ENCODE measurements at places on chromosomes 2 and 18.

- DNase-seq: no peak
Observed at GRCh38 chr2:66512626-66513025, 77.7 kb downstream of the MEIS1 start.

DNA sequence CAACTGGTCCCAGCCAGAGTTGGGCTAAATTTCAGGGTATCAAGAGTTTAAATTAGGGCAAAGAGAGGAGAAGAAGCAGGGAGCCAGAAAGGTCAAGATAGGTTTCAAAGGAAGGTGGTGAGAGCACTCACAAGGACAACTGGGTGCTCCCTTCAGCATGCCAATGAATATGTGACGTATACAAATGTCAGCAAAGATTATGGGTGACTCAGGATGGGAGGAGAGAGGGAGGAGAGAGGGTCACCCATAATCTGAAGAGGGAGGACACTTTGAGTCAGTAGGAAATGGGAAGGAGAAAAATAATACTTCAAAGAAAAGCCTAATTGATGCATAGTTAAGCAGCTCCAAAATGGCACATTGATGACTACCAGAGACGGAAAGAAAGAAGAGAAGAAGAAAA is 53.1 kb upstream of the ABCA12 start:
- no peak for DNase-seq

GRCh38 chr18:6409933-6410332 is 4.8 kb downstream of the L3MBTL4 start:
- no peak for DNase-seq

DNA sequence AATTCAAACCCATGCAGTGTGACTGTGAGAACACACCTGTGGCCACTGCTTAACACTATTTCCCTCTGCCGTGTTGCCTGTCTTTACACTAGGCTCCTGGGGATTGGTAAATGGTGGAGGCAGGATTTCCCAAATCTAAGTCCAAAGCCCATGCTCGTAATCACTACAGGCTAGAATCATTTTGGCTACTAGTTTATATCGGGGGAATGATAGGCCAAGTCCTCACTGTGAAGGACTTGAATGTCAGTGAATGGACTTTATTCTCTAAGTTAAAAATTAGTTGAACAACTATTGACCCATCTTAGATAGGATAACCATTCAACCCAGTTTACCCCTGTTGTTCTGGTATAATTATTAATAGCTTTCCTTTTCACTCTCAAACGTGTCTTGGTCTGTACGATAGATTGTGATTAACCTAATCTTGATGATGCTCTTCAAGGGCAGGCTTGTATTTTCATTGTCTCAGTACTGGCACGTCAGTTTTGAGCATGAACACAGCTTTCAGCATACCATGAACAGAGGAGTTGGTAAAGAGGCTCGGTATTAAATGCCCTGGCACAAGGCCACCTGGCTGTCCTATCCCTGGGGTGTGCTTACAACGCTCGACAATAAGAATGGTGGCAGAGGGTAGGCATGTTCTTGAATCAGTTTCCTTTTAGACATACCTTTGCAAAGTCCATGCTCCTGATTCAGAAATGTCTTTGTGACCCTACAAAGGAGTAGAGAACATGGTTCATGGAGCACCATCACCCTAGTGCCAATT is 148.8 kb downstream of the RTN4 start:
- no peak for DNase-seq

- no peak for DNase-seq
Observed at GRCh38 chr2:111238296-111238695, 117.6 kb downstream of the BCL2L11 start.

DNA sequence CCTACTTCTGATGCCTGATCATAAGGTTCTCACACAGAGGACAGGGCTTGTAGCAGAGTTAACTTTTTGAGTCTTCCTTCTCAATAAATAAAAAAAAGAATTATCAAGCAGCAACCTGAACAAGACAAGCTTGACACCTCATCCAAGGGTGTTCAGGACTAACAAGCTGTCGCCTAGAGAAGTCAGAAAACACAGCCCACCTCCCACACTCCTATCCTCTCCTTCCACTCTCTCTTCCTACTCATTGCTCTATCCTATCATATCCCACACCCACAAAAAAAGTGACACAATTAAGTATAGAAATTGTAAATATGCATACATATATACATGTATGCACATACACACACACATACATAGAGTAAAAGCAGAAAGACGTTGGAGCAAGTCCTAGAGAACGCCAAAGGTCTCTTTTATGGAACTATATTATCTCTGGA is 5.4 kb downstream of the NBAS start:
- no peak for DNase-seq

- no peak for DNase-seq
Observed at GRCh38 chr18:7904529-7904928, 337.4 kb downstream of the PTPRM start.

DNA sequence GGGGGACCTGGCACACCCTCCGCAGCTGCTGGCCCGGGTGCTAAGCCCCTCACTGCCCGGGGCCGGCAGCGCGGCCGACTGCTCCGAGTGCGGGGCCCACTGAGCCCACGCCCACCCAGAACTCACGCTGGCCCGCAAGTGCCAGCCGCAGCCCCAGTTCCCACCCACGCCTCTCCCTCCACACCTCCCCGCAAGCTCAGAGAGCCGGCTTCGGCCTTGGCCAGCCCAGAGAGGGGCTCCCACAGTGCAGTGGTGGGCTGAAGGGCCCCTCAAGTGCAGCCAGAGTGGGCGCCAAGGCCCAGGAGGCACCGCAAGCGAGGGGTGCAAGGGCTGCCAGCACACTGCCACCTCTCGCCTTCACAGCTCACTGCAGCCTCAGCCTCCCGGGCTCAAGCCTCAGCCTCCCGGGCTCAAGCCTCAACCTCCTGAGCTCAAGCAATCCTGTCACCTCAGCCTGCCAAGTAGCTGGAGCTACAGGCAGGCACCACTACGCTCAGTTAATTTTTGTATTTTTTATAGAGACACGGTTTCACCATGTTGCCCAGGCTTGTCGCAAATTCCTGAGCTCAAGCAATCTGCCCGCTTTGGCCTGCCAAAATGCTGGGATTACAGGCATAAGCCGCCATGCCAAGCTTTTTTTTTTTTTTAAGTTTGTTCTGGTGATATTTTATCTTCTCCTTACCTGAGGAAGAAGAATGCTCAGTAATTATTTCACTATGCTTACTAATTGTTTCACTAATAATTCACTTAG is 71.7 kb upstream of the CDCA7 start:
- DNase-seq: no peak

- DNase-seq: no peak
Observed at GRCh38 chr2:161241894-161242293, 66.3 kb upstream of the PSMD14 start.

DNA sequence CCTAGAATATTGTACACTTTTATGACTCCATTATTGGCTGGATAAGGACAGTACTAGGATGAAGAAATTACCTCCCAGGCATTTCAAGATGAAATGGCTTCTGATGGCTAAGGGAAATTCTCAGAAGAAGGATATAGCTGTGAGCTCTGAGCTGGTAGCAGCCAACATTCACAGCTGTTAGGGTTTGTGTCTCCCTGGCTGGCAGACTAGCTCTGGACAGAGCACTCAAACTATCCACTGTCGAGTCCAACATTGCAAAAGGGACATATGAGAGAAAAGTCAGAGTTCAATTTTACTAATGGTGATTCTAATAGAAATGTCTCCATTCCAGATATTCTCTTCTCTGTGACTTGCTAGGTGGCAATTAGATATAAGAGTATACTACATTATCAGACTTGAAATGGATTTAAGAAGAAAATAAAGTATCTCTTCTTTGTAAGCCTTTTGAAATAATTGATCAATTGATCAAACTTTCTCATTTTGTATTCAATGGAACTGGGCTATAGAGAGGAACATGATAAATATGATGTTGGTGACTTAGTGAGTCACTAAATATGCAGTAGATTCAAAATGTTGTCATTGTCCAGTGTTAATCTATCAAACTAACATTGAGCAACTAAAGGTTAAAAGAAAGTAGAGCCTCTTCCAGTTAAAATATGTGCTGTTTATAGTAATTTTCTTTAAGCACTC is 1920.3 kb downstream of the SUCLG1 start:
- no peak for DNase-seq

DNA sequence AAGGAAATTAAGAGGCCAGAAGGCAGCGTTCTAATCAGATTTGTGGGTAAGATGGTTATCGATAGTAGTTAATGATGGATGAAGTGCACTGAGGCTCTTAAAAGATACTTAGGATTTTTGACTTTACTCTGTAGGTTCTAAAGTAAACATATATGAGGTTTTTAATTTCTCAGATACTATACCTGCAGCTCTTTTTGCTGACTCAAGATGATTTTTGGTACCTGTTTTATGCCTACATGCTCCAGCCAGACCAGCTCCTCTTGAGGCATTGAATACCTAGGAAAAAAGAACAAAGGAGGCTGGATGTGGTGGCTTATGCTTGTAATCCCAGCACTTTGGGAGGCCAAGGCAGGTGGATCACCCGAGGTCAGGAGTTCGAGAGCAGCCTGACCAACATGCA is 241.7 kb upstream of the FOSL2 start:
- no peak for DNase-seq

DNA sequence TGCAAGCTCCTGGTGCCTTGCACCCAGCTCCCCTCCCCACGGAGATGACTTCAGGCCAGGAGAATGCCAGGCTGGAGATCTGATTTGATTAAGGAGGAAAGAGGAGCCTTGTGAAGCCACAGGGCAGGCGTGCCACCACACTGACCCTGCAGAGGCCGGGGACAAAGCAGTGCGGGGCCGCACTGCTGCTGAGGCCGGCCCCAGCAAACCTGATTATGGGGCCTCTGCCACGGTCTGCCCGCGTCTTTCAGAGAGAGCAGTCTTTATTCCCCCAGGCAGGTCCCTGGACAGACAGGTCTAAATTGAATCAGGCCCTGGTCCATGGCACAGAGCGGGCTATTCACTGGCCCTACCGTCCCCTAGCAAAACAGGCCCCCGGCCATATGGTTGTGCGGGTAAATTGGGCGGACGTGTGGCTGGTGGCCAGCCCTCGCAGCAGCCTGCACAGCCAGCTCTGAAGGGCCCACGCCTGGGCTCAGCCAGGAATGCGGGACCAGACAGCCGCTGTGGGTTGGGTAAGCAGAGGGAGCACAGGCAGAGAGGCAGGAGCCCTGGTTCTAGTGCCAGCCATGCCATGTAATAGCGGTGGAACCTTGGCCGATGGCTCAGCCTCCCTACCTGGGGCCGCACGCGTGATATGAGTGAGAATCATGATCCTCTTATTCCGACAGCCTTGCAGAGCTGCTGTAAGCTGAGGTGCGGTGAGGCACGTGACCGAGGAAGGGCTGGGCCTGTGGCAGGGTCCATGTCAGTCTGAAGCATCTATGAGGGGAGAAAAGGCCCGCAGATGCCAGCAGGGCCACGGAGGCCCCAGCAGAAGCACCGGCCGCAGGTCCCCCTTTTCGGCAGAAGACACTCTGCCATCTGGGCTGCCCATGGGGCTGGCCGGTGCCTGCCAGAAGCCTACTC is 97.3 kb upstream of the MYCN start:
- no peak for DNase-seq

DNA sequence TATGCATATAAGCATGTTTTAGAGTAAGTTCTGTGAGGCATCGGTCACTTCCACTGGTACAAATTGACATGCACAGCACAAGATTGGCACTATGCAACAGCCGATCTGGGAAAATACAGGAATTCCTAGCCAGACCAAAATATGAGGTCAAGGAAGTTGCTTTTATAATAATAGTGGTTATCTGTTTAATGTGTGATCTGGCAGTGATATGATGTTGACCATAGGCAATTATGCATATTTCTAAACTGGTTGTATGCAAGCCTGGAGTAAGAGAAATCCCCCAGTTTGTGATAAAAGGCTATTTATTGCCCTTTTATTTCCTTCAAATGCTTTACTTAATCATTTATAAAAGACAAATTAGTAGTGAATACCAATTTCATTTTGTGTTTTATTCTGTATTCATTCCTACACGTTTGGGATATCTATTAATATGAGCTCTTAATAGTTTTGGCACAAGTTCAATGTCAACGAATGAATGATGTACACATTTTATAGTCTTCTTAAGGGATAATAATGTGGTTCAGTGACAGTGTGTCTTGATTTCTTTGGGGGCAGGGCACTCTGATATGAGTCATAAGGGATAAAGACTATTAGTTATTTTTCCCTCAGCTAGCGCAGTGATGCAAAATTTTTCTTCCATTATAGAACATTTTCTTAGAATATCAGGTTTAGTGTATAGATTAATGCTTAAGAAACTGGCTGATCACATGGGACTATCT is 34.7 kb upstream of the ZEB2 start:
- no peak for DNase-seq

DNA sequence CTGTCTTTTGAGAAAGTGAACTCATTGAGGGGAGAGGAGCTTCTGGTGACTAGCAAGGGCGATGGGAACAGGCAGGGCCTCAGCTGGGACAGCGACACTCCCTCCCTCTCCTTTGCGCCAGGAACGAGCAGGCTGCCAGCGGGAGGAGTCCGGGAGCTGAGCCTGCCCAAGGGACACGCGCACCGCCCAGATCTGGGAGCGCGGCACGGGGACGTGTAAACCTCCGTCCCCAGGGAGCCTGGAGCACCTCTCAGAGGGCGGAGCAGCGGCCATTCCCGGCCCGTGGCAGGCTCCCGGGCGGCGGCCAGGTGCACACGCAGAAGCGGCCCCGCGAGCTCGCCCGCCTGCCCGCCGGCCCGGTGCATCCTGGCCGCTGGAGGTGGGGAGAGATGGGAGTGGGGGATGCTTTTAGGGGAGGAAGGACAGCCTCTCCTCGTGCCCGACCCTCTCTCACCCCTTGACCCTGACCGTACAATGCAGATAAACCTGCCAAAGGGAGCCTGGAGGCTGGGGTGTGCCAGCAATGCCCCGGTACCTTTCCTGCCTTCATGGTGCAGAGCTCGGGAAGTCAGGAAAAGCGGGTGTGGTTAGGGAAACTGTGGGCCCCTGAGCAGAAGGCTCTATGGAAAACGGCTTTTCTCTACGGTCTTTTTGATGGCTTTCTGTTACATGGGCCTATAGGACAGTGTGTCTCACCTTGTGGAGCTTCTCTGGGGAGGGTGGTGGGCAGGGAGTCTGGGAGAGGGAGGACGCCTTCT is 2.2 kb downstream of the AQP4 start:
- DNase-seq: no peak

- DNase-seq: no peak
Observed at GRCh38 chr18:2958819-2959298, 54.1 kb downstream of the LPIN2 start.

DNA sequence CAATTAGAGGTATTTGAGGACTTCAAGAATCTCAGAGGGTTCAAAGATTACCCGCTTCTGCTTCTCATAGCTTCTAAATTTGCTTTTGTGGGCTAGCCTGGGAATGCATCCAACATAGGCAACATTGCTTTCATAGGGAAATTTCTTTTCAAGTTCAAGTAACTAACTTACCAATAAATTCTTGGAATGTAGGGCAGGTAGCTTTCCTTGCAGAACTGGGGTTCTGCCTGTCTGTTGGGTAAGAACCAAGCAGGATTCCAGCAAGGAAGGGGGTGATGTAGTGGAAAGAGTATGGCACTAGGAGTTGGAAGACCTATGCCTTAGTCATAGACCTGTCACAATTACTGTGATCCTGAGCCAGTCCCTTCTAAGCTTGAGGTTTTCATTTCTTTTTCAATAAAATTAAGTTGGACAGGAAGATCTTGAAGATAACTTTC is 164.1 kb downstream of the FHOD3 start:
- no peak for DNase-seq

GRCh38 chr2:33607251-33607721 is 8.2 kb upstream of the FAM98A start:
- DNase-seq: no peak

GRCh38 chr2:178391701-178392100 is 59.3 kb downstream of the PRKRA start:
- no peak for DNase-seq

GRCh38 chr2:128412181-128412871 is 93.7 kb upstream of the HS6ST1 start:
- DNase-seq: no peak

GRCh38 chr2:61949458-61949713 is 43.9 kb downstream of the COMMD1 start:
- DNase-seq: no peak

GRCh38 chr2:121046335-121046734 is 238.7 kb downstream of the TFCP2L1 start:
- DNase-seq: no peak
